Ecto neural progenitor cell (in vitro differentiated cells): ENCODE measurements at places on chromosomes 12 and 14.

GRCh38 chr14:73323896-73324399, 86.6 kb downstream of the PAPLN start:
- no peak for DNase-seq

- no peak for DNase-seq
Observed at GRCh38 chr14:26996246-26996645, 398.4 kb upstream of the NOVA1 start.

DNA sequence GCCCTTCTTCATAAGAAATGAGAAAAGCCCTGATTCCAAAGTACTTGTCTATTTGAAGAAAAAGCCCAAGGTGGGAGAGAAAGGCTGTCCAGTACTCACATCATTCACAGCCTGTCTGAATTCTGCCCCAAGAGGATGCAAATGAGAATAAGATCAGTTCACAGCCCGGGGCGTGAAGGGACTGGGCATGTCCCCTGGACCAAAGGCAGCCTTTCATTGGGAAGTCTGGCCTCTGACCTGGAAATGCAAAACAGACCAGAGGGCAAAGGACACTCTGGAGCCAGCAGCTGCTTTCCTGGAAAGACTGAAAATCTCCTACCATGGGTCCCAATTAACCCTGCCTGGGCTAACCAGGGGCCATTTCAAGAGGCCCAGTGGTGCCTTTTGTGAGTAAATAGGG, 191.2 kb upstream of the PELI2 start:
- peak; percentile 77 for DNase-seq

DNA sequence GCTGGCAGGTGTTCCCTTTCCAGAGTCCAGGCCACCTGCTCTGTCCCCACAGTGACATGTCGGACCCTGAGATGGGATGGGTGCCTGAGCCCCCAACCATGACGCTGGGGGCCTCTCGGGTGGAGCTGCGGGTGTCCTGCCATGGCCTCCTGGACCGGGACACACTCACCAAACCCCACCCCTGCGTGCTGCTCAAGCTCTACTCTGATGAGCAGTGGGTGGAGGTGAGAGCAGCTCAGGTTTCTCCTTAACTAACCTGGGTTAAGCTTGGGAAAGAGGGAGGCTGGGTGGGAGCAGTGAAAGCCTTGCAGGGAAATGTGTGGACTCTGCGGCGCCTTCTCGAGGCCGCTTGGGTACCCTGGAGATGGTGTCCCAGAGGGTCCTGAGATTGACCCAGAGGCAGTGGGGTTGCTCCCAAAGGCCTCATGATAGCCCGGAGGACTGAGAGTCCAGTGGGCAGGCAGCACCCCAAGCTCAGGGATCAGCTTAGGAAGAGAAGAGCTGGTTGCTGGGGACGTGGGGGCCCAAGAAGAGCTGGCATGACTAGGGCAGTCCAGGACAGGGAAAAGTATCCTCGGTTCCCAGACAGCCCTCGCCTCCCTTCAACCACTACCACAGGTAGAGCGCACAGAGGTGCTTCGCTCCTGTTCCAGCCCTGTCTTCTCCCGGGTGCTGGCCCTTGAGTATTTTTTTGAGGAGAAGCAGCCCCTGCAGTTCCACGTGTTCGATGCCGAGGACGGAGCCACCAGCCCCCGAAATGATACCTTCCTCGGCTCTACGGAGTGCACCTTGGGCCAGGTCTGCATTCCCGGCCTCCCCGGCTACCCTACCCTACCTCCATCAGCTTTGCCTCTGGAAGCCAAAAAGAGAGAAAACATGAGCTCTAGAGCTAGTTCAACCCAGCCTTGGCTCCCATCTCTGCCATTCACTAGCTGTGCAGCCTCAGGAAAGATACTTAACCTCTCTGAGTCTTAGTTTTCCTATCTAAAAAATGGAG, 1.8 kb downstream of the CPNE6 start:
- DNase-seq, result no peak

GRCh38 chr12:89791286-89791685, 82.6 kb upstream of the ATP2B1 start:
- no peak for DNase-seq

- no peak for DNase-seq
Observed at GRCh38 chr14:81153187-81153586, 67.6 kb downstream of the GTF2A1 start.

GRCh38 chr14:91350813-91351511, 66.7 kb downstream of the CCDC88C start:
- no peak for DNase-seq

DNA sequence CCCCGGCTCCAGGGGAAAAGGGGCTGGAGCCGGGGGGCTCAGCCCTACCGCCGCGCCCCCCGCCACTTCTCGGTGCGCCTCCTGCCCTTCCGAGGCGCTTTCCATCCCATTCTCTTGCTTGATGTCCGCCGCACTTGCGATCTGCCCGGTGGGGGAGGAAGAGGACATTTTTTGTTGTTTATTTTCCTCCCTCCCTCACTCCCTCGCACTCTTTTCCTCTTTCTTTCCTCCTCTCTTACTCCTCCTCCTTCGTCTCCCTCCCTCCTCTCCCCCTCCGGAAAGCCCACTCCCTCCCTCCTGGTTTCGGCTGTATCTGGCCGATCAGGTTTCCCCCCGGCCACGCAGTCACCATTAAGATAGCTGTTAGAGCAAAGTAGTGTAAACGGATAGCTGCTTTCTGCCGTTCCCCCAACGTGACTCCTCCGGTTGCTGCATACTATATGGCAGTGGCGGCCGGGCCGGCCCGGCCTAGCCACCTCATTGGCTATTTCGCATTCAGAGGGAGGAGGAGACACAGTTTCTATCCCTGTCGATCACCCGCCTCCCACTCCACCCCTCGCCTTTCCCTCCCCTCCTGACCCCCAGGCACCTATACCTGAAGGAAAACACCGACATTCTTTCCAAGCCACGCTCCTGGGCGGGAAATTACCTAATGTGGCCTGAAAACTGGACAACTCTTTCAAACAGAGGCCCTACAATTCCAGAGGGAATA, at the start of gene SIX4:
Gene SIX4 (minus strand): TSS at position 445 of the 712 bp plus-strand sequence. CDS start 277 bp downstream, at position 168.
- peak; percentile 88 for DNase-seq

DNA sequence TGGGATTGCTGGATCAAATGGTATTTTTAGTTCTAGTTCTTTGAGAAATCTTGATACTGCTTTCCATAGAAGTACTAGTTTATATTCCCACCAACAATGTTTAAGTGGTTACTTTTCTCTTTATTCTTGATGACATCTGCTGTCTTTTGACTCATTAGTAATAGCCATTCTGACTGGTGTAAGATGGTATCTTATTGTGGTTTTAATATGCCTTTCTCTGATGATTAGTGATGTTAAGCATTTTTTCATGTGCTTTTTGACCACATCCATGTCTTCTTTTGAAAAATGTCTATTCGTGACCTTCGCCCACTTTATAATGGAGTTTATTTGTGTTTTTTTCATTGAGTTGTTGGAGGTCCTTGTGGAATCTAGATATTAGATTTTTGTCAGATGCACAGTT, 865.7 kb downstream of the SLC6A15 start:
- DNase-seq, result no peak

GRCh38 chr12:53099071-53099882, 1.8 kb downstream of the IGFBP6 start:
- peak; percentile 93 for DNase-seq

GRCh38 chr12:93322784-93323183, 54.9 kb upstream of the NUDT4 start:
- no peak for DNase-seq

DNA sequence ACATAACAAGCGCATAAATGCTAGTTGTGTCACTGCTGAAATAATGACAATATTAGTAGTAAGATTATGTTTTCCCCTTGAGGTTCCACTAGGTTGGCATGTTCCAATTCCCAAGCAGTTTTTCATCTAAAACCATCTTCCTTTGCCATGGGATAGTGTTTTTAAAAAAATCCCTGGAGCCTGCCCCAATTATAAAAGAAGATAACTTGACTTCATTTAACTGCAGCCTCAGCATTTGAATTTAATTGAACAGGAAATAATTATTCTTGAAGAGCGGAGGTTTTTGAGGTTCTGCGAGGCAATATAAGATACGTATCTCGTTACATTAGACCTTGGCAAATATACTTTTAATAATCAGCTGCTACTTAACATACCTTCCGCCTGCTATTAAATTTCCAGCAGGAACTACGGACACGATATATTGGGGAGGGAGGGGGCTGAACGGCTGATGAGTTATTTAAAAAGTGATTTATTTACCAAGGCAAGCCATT, 65.2 kb upstream of the HSPB8 start:
- DNase-seq, result no peak

GRCh38 chr14:88270776-88271175, 52.3 kb downstream of the KCNK10 start:
- no peak for DNase-seq

DNA sequence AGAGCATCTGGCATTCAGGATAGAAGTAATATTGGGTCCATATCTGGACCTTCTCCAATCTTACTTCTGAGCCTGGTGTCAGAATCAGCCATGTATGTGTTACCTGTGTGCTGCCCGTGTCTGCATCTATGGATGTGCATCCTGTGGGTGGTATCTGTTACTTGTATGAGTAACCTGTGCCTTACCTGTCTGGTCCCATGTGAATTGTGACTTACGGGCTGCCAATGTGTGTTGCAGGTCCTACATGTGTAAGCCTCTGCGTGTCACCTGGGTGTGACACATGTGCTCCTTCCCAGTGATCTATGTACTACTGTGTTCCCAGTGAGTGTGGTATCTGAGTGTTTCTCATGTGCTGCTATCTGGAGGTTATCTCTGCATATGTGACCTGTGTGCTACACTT, 208.4 kb downstream of the ADGRD1 start:
- no peak for DNase-seq

DNA sequence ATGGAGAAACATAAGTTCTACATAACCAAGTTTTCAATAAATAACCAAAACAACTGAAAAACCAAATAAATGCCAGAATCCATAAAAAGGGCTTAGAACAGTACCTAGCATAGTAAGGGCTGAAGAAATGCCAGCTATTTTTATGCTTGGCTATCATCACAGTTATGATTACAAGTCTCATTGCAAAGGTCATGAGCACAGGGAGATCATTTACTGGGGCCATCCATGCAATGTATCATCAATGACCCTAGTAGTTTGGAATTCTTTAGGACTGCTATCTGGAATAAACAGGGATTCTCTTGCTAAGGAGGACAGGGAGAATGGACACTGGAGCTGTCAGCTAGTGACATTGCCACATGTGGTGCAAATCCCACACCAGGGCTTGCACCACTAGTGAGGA, 92.5 kb upstream of the NAP1L1 start:
- no peak for DNase-seq

DNA sequence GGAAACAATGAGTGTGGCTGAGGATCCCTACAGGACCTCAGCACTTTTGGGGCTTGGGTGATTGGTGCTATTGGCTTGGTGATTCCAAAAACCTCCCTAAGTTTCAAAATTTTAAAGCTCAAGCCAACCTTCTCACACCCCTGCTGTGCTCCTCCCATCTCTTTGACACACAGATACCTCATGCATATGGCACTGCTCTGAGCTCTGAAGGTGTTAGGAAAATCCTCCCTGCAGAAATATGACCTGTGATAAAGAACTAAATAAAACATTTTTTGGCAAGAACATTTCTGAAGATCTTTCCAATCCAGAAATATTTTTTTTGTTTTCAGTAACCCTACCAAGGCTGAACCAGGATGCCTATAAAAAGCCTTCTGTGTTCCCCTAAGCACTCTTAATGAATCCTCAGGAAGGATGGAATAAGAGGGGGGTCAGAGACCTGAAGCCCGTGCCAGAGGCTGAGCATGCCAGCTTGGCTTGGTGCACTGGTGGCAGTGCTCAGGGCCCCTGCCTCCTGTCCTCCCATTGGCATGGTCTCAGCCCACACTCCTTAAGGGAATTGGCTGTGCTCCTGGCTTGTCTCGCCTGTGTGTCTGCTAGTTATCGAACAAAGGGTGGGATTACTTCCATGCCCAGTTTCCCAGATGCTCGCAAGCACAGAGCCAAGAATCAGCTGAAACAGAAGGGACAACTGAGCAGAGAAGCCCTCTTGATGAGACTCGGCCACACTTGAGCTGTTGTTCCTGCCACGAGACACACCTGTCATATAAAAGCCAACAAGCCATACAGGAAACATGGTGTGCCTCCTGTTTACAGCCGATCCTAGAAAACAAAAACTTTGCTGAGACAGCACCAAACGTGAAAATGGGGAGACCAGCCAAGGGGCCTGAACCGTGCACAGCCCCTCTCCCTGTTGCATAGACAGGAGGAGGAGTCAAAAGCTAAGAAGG, 132.7 kb upstream of the EEA1 start:
- DNase-seq, result no peak

DNA sequence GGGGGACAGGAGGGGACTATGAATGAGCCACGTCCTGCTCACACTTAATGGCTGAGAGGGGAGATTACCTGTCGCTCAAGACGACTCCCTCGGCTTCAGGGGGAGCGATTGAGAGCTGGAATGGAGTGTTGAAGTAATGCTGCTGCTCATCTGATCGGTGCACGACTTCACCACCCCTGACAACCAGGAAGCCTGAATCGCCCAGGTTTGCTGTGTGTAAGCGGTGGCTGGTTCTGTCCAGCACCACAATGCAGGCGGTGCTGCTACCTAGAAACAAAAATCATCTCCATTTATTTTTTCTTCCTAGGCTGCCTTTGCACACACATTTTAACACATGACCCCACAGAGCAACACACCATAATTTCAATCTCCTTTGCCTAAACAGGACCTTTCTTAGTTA, 37.3 kb downstream of the PPTC7 start:
- no peak for DNase-seq

DNA sequence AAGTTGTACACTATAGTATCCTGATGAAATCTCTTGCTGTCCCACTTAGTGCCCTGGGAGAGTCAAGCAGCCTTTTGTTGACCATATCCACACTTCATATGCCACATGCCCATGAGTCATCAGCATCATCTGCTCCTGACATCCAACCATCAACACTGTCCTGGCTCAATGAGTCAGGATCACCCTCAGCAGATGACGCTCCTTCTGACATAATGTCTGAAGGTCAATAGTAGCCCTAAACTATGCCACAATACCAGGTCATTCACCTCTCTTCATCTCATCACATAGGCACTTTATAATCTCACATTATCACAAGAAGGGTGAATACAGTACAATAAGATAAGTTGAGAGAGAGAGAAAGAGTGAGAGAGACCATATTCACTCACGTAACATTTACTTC, 369.0 kb upstream of the FAR2 start:
- no peak for DNase-seq

- DNase-seq, result no peak
Observed at GRCh38 chr14:24342889-24343288, 3.1 kb upstream of the RIPK3 start.

- DNase-seq, result no peak
Observed at GRCh38 chr12:22306311-22306710, 28.2 kb downstream of the ST8SIA1 start.

DNA sequence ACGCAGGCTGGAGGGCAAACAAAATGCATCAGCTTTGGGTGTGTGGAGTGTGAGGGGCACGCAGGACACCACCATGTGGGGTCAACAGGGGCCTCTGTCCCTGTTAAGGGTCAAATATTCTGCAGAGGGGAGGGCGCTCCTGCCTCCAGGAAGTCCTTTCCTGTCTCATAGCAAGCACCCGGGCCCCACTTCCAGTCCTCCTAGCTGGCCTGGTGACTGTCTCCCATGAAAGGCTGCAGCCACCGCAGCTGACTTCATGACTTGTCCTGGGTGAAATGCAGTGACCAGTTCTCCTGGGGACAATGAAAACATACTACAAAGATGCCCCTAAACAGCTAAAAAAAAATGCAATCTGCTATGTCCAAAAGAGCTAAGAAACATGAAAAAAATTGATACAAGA, 53.6 kb downstream of the LGMN start:
- DNase-seq, result no peak
